Fibroblast of skin of left biceps (primary cell): ENCODE measurements at places on chromosomes 6 and 20.

DNA sequence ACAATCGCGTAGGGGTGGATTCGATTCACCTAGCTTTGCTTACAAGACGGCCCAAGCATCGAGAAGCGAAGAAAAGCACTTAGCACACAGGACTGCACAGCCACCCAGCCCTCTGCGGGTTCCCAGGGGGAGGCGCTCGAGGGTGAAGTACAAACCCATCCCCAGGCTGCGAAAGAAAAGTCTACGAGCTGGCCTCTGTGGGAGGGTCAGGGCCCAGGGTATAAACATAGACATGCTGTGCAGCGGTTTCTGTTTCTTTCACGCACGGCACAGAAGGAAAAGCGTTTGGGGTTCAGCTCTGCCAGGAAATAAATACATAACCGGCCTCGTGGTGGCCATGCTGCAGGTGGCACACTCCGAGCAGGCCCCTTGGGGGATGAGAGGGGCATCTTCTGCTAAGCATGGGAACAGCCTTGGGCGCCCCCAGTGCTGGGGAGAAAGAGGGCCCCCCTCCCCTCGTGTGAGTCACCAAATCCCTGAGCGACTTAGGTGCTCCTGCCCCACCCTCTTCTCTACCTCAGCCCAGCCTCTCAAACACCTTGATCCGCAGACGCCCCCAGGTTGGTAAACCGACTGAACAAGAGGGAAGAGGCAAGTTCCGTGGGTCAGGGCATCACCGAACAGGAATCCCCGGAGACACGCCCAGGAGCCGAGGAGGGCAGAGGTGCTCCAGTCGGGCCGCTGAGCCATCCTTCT is 91.6 kb upstream of the RIPOR2 start:
- no peak for DNase-seq

DNA sequence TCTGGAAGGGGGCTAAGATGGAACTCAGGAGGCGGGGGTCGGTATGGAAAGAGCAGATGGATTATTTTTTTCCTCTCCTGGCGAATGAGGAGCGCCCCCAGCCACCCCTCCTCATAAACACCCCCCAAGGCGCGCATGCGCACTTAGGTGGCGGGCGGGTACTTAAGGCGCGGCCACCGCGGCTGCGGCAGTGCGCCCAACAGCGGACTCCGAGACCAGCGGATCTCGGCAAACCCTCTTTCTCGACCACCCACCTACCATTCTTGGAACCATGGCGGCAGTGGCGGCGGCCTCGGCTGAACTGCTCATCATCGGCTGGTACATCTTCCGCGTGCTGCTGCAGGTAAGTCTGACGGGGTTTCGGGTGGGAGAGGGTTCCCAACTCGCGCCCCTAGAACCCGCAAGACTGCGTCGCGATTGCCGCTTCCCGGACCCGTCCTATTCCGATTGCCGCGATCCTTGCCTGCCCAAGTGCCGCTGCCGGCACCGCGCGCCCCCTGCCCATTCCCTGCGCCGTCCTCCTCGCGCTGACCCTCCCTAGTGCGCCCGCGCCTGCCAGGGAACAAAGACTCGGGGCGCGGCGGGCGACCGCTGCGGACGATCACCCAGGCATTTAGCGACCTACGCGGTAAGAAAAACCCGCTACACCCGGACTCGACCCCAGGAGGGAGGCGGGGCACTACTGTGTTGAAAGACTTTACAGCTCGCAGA is at the start of gene NNAT:
TSS of gene NNAT (plus strand) at position 190 of the 711 bp plus-strand sequence. CDS start at position 272, 82 bp downstream.
- no peak for DNase-seq

- no peak for DNase-seq
Measured at GRCh38 chr6:147677647-147678046, 169.2 kb downstream of the SAMD5 start.

DNA sequence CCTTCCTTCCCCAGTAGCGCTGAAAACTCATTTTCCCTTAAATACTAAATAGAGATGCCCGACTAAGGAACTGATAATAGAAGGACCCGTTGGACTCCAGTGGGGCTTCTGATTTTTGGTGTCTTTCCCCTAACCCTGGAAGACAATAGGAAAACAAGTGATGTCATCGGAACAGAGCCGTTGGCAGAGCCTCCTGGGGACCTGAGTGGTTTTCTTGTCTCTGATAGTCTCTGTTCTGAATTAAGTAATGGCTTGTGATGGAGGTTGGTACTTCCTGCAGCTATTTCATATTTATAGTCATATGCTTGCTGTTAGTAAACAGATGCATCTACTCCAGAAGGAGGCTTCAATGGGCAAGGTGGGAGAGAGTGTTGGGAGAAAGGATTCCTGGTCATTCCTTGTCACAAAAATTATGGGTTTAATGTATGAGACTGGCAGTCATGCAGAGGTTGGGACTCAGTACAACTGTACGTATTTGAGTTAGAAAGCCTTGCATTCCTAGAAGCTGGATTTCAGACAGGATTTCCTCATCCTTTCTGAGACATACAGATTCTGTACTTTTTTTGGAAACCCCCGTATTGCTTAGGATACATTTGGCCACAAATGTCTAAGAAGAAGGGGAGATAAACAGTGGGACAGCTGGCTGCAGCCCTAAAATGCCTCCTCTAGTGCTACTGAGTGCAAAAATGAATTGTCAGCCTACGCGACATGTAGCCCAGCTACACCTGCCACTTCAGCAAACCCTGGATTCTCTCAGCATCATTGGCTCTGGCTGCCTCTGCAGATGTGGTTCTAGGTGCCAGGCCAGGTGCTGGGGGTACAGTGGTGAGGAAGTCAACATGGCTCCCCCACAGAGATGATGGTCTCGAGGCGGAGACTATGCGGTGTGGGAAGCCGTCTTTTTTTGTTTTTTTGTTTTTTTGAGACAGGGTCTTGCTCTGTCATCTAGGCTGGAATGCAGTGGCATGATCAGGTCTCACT is 38.1 kb downstream of the CDS2 start:
- DNase-seq = no peak

GRCh38 chr6:107807196-107807811 is 16.8 kb downstream of the SCML4 start:
- no peak for DNase-seq
